ENCODE measurements at places on chromosomes 2 and 18.
A peak's percentile ranks its signal among the peaks of the same experiment; 100 is the strongest.

- no peak for DNase-seq
These were observed 19.8 kb upstream of the TXNDC2 start for GRCh38 chr18:9865764-9866490.

DNA sequence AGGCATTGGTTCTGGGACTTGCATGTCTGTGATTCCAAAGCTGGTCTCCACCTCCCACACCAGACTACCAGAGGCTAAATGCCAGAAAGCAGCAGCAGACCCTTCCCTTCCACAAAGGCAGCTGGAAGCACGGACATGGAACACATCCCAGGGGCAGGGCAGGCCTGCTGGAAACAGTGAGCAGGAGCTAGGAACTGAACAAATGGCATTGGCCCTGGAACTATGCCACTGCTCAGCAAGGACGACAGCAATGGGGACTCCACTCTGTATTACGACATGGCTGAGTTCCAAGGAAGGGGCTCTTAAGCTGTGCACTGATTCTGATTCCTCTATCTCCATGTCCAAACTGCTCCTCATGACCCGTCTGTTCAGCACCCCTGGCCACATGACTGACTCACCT, 77.8 kb upstream of the TFCP2L1 start:
- DNase-seq: no peak

- peak; percentile 69 for DNase-seq
These were observed 19.6 kb upstream of the KCNG3 start for GRCh38 chr2:42513252-42513918.

- no peak for DNase-seq
These were observed 63.2 kb downstream of the LYPD6 start for GRCh38 chr2:149393614-149394013.

DNA sequence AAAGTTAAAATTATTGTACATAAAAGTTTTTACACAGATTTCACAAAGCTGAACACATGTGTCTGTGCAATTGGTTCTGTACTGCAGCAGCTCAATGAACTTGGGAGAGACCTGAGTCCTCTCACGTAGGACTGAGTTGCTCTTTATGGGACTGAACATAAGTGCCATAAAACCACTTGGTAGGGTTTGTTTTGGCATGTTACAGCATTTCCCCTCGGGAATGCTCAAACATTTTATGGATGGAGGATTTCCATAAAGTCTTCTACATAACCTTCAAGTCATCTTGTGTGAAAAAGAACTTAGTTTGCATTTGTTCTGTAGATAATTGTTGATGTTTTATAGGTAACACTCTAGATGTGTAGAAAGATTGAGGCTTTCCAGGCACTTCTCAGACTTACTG, 15.9 kb downstream of the LYPD6 start:
- DNase-seq: no peak

DNA sequence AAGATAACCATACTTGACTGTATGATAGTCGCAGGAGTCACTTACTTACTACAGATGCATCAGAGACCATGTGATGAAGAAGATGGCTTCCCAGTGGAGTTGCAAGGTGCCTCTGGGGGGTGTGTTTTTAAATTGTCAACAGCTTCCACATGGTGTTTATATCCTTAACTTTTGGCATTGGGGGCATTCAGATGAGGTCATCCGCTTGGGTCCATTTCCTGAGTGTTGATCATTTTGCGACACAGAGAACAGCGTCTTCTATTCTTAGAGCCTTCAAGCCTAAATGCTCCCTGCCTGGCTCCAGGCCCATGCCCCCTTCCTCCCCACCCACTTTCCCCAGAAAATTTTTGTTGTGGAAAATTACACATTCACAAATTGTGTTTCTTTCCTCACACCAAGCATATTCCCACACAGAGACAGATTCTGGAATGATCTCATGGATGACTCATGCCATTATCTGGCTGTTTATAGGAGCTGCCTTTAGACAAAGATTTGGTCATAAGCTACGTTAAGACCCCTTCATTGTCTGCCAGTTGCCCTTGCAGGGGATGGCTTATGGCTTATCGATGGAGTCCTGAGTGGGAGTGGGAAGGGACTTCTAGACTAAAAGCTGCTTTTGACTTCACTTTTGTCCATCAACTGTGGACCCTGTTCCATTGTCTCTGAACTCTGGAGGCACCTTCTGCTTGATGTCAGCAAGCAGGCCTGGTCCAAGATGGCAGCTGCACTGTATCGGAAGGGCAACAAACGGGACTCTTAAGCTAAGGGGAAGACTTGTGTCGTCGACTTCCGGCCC, 91.8 kb downstream of the CABLES1 start:
- DNase-seq: peak; percentile 58
